Suppressor macrophage (primary cell): ENCODE measurements at places on chromosomes 2 and 18.

DNA sequence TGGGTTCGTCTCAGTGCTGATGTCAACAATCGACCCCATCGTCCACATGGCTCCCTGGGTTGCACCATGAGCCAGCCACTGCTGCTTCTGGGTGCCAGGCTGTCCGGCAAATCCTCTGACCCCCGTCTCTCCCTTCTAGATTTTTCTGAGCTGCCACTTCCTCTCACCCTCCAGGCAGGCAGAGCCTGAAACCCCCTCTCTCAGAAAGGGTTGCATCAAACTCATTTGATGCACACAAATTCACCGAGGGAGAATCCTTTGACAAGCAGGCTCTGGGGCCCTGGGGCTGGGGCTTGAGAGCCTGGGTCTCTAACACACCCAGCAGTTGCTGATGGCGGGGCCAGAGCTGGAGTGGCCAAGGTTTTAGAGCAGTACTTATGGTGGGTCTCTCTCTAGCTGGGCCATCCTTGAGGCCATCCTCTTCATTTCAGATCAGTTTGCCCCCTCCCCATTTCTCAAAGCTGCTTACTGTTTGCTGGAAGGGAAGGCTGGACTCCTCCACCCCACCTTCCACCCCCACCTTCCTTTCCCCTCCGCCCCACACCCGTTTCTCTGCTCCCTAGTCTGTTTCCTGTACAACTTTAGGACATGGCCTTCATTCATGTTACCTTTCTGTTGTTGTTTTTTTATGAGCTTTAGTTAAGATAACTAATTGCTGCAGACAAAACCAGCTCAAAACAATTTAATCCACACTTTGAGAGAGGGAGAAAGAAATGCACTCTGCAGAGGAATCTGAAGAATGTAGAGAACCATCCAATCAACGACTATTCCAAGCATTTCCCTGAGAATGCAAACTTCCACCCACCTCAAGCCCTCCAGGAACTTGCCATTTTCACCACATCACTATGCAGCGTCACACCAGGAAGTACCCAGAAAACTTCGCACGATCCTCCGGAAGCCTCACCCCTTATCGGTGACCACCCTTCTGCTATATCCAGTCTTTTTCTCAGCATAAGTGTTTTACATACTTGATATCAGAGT is 69.5 kb downstream of the ARL4C start:
- DNase-seq: peak; percentile 73

DNA sequence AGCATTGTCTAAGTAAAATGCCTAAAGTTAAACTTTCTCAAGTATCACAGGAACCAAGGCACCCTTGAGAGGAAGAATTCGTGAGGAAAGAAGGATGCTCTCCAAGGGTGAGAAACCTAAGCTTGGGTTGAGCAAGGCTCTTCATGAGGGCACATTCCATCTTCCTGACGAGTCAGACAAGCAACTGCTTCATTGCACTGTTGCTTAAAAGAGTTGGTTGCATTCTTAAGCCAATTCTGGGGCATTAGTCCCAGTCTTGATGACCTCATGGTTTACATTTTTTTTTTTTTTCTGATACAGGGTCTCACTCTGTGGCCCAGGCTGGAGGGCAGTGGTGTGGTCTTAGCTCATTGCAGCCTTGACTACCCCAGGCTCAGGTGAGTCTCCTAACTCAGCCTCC is 237.5 kb downstream of the ACTR3 start:
- no peak for DNase-seq

GRCh38 chr2:128982670-128983069 is 664.0 kb upstream of the HS6ST1 start:
- DNase-seq: no peak

GRCh38 chr18:6949800-6950586 is 167.6 kb downstream of the LAMA1 start:
- no peak for DNase-seq

DNA sequence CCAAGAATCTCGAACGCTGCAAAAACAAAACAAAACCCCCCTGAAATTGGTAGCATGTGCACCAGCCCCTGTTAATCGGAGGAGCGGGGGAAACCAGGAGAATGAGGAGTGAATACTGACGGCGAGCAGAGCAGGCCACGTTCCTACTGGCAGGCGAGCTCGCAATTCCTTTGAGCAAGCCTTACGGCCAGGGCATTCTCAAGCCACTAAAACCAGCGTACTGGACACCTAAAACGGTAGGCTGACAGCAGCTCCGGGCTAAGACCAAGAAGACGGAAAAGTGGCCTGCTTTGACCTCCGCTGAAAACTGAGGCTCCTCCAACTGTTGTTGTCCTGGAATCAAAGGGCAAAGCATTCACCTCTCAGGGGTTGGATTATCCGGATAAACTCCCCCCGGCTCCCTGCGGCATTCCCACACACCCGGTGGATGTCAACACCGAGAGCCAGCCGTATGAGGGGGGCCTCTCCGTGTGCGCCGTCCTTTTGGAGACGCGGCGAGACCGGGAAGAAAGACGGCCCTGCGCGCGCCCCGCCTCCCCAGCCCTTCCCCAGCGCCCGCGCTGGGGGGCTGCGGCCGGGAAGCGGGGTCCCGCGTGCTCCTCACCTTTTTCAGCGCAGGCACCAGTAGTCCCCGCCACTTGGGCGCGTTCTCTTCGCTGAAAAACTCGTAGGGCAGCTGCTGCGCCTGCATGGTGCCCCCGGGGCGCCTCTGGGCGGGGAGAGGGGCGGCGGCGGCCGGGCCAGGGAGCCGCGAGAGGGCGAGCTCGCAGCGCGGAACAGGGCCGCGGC is 925 bp downstream of the SOS1 start:
- DNase-seq: peak; percentile 90

DNA sequence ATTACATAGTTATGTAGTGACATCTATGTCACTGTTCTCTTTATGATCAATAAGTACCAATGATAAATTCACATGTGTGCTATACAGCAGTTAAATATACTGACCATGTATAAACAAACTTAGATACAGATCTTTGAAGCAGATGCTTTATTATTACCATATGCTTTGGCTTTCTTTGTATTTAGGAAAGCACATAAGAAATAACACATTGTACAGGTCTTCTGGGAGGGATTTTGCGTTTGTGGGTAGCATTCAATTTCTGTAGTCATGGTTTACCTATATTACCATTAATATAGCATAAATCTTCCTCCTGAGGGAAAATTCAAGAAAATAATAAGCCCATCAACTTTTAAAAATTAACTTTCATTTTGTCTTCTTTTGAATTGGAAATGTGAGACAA is 1.6 kb upstream of the PDE1A start:
- no peak for DNase-seq

DNA sequence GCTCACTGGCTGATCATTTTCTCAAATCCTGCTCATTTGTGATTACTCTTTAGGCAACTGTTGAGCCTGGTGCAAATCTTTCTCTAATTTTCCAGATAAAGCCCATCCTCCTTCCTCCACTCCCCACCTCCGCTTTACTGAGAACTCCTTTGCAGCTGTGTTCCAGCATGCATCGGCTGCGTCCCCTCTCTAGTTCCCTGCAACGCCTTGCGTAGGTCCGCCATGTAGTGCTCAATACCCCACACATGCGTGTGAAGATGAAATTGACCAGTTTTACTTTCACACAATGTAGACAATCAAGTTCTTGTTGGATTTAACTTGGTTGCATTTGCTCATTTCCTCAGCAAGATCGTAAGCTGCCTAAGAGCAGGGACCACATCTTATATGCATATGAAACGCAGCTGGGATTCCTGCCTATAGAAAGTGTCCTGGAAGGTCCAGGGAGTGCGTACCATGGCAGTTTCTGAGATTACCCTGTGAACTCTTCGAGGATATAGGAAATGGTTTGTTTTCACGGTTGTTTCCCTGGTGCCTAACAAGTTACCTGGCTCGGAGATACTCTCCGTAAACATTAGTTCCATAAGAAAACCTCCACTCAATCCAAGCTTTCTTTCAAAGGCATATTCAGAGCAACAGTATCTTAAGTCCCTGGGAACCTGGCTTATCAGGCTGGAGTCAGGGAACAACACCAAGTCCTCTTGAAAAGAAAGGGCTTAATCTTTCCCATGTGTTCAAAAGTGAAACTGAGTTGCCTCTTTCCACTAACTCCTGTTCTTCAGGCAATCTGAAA is 766.4 kb upstream of the ID2 start:
- DNase-seq: no peak

GRCh38 chr18:40375837-40376236 is 1579.2 kb upstream of the PIK3C3 start:
- DNase-seq: no peak

DNA sequence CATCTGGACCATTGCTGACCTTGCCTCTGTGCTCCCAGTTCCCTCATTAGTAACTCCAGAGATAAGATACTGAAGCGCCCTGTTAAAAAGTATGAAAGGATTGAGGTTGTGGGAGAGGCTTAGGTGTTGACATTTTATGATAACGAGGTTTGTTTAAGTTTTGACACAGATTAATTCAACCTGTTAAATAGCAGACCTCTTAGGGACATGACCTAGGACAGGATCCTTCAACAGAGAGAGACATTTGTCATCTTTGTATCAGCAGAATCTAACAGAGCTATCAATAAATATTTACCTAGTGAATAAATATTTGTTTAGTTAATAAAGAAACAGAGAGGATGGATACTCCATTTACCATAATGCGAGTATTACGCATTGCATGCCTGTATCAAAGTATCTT is 99.5 kb downstream of the DCC start:
- DNase-seq: no peak

- DNase-seq: peak; percentile 78
These were observed 59.0 kb upstream of the LDLRAD4 start for GRCh38 chr18:13159579-13159978.

GRCh38 chr2:137675584-137676327 is 288.5 kb upstream of the HNMT start:
- no peak for DNase-seq

GRCh38 chr2:64482765-64483504 is 29.0 kb downstream of the LGALSL start:
- DNase-seq: no peak

DNA sequence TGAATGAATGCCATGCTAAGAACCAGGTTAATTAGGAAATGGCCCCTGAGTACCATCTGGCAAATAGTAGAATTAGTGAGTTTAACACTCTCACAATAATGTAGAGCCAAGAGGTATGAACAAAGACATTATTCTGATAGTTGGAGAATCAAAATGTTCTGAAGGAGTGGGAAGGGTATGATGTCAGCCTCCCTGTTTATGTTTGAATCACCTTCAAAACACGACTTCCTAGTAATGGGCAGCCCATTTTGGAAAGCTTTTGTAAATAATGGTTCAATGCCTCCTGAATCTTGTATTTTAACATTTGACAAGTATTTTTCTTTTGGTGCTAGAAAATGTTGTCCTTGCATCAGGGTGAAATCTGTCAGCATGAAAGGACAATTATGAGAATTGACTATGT is 108.3 kb downstream of the DSEL start:
- no peak for DNase-seq

GRCh38 chr18:68960355-68960754 is 162.5 kb downstream of the CCDC102B start:
- no peak for DNase-seq

DNA sequence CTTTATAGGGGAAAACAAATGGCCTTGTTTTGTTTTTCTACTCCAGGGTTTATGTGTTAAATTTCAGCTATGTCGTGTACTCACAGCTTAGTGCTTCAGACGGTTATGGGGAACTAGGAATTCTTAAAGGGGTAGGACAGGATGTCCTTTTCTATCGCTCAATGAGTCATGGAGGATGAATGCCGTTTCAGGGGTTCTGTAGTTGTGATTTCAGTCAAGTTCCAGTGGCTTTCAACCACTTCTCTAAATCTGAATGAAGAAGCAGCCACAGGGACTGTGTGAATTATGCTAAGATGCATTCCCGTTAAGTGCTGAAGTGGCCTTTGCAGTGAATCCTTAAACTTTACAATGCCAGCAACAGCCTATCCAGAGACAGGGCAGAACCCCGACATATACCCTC is 1231.7 kb upstream of the ZEB2 start:
- peak; percentile 85 for DNase-seq

DNA sequence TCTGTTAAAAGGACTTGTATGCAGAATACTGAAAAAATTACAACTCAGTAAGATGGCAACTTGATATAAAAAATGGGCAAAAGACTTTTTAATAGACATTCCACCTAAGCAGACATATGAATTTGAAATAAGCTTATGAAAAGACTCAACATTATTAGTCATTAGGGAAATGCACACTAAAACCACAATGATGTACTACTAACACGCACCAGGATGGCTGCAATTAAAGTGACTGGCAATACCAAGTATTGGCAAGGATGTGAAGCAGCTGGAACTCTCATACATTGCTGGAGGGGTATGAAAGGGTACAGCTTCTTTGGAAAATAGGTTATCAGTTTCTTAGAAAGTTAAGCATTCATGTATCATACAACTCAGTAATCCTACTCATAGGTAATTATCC is 3.2 kb upstream of the ENOSF1 start:
- DNase-seq: no peak

DNA sequence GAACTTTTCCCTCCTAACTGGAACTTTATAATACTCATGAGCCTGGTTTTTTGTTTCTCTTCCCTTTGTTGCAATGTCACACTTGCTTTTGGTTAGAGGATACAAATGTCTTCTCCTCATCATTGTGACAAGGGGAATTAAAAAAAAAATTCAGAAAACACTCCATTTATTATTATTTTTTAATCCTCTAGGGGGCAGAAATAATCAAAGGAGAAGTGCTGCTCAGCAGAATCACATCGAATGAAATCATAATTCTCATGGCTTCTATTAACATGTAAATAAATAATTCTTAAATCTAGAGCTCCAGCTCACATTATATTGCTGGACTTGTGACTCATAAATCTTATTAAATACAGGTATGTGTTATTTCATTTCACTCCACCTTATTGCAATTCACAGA is 273.8 kb downstream of the TRIB2 start:
- peak; percentile 23 for DNase-seq

GRCh38 chr18:37659906-37660305 is 94.3 kb upstream of the CELF4 start:
- no peak for DNase-seq

DNA sequence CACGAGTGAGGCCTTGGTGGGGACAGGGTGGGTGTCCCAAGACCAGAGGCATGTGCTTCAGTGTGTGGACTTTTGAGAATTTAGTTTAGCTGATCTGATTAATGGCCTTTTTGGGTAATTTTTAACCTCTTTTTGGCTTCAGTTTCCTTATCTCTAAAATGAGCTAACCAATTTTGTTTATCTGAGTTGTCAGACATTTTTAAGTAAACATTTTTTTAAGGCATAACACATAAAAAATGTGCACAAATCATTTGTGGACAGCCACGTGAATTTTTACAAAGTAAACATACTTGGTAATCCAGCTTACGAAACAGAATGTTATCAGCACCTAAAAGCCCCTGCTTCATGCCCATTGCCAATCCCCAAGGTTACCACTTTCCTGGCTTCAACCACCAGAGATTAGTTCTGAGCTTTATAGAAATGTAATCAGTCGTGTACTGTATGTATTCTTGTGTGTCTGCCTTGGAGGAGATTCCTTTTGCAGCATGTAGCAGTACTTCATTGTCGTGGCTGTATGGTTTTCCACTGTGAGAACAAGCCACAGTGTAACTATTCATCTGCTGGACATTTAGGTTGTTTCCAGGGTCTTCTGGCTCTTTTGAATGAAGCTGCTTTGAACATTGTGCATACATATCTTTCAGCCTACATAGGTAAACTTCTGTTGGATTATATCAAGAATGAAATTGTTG is 8.4 kb upstream of the INO80C start:
- DNase-seq: no peak

- DNase-seq: no peak
These were observed 3.0 kb upstream of the PXDN start for GRCh38 chr2:1747065-1747941.

- DNase-seq: no peak
These were observed 368.8 kb downstream of the LNPK start for GRCh38 chr2:175633227-175633626.

- DNase-seq: no peak
These were observed 41.3 kb downstream of the CCDC93 start for GRCh38 chr2:117972476-117973123.

GRCh38 chr2:32222966-32223365 is 41.7 kb downstream of the NLRC4 start:
- peak; percentile 12 for DNase-seq
